ENCODE measurements at places on chromosomes 1 and 21. TPM values are rescaled to one million over a fixed set of nuclear protein-coding genes. Genes with fewer than 3 reads are reported as not detected.

The KPRP gene
- not detected for polyA plus RNA-seq

The C1orf226 gene
- polyA plus RNA-seq, result 0.72 TPM

The KIF17 gene
- 3.2 TPM for polyA plus RNA-seq

The HMGN2 gene
- polyA plus RNA-seq, result 531 TPM

The OR10K1 gene
- polyA plus RNA-seq, result 0.04 TPM

The PTPN7 gene
- polyA plus RNA-seq, result 0.92 TPM

The TFF2 gene
- not detected for polyA plus RNA-seq

The TNFRSF4 gene
- 3.2 TPM for polyA plus RNA-seq

The TMEM61 gene
- not detected for polyA plus RNA-seq

The CYP4Z1 gene
- 0.27 TPM for polyA plus RNA-seq

The CELA2B gene
- polyA plus RNA-seq, result 3.1 TPM

The GPR3 gene
- 0.75 TPM for polyA plus RNA-seq

The STPG1 gene
- 1.8 TPM for polyA plus RNA-seq
